Glomerular endothelial cell (primary cell): ENCODE measurements at places on chromosomes 11 and 22. TPM values are rescaled to one million over a fixed set of nuclear protein-coding genes. Genes with fewer than 3 reads are reported as not detected.

Gene KCNK4
- total RNA-seq, result not detected in 2 replicates

Gene PLAAT3
- total RNA-seq, result 21.7 and 44.8 TPM in 2 replicates

DNA sequence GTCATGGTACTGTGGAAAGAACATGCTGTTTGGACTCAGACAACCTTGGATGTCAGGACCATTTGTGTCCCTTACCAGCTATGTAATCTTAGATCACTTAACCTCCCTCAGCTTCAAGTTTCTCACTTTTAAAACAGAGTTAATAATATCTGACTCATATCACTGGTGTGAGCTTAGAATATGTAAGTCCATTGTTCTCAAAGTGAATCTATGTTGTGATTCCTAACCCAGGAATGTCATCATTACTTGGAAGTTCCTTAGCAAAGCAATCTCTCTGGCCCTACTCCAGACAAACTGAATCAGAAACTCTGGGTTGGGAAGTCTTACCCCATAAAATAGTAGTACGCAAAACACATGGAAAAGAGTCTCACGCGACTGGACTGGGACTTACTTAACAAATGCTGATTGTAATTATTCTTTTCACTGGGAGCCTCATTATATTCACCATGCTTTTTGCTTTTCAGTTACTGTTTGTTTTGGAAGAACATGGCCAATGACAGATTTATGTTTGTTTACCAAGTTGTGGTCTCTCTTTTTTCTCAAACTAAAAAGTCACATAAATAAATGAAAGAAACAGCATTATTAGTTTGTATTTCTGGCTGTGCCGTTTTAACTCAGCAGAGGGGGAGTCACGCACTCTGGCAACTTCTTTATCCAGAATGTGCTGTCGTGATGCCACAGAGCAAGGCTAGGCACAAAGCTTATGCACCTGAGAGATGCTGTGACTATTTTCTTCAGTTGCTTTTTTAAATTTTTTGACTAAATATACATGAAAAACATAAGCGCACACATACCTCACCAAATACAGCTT is 217.7 kb upstream of the CTSC start:
- DNase-seq, result peak; percentile 100

DNA sequence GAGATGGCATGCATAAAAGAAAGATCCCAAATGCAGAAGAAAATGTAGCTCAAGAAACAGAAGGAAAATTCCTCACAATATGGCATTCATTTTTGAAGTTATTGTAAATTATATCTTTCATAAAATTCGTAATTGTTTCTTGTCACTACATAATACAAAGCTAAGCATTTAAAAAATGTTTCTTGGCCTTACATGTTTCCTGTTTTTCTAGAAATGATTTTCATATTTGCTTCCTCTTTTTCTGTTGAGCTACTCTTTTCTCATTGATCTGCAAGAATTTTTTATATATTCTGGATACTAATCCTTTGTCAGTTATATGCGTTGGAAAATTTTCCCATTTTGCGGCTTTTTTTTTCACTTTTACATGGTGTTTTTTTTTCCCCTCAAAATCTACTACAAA is 48.0 kb downstream of the ENTHD1 start:
- DNase-seq, result no peak

Gene GVQW3
- 0.53 and 1.3 TPM in 2 replicates for total RNA-seq

Gene HYOU1
- 144 and 195 TPM in 2 replicates for total RNA-seq

Gene SCGB1D1
- total RNA-seq, result not detected in 2 replicates

- DNase-seq, result no peak
Measured at GRCh38 chr22:23098718-23099530, 28.6 kb downstream of the GNAZ start.

DNA sequence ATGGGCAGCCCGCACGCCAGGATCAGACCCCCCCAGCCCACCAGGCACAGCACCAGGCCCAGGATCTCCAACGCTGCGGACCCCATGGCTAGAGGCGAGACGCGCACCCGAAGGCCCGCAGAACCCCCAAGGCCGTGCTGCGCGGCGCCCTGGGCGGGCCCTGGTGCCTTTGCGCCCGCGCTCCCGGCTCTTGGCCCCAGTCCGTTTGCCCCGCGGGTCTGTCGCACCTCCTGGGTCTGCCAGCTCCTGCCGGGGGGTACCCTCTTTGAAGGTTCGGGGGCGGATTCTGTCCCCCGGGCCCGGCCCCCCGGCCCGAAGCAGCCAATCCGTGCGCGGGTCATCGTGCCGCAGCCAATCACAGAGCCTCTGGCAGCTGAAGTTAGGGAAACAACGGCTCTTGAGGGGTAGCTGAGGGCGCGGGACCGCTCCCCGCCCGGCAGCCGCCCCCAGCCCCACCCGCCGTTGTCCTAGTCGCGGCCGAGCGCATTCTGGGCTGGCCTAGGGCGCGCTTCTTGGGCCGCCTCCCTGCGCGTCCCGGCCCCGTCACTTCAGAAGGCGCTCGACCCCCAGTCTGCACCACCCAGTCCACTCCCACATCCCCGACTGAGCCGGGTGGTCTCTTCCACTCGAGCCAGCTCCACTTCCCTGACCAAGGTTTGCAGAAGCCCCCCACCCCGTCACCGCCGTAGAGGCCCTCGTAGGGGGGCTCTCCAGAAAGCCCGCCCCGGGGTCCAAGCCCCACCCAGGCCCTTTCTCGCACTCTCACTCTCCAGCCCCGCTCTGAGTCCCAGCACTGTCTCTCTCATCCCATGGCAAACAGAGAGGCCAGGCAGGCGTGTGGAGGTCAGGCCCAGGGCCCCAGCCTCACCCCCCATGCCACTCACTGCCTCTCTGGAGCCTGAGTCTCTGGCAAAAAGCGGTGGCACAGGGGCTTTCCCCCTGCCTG is at the start of gene CLDN5:
CLDN5 (minus strand) TSS at position 241 of the 946 bp plus-strand sequence; CDS start at position 86, 155 bp downstream.
- no peak for DNase-seq

DNA sequence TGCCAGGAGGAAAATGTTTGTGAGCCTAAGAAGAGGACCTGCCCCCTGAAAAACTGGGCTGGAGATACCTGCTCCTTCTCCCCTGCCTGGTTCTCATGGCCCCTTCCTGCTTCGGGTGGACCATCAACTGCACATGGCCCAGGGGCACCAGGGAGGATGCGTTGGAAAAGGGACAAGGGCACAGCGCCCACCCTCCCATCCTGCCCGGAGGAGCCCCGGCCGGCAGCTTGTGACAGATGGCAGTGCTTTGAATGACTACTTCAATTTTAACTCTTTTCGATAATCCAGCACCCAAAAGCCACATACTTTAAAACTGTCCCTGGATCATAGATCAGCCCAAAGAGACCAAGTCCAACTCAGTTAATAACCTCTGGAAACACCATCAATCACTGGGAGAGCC is 135.8 kb upstream of the NECTIN1 start:
- DNase-seq, result no peak

DNA sequence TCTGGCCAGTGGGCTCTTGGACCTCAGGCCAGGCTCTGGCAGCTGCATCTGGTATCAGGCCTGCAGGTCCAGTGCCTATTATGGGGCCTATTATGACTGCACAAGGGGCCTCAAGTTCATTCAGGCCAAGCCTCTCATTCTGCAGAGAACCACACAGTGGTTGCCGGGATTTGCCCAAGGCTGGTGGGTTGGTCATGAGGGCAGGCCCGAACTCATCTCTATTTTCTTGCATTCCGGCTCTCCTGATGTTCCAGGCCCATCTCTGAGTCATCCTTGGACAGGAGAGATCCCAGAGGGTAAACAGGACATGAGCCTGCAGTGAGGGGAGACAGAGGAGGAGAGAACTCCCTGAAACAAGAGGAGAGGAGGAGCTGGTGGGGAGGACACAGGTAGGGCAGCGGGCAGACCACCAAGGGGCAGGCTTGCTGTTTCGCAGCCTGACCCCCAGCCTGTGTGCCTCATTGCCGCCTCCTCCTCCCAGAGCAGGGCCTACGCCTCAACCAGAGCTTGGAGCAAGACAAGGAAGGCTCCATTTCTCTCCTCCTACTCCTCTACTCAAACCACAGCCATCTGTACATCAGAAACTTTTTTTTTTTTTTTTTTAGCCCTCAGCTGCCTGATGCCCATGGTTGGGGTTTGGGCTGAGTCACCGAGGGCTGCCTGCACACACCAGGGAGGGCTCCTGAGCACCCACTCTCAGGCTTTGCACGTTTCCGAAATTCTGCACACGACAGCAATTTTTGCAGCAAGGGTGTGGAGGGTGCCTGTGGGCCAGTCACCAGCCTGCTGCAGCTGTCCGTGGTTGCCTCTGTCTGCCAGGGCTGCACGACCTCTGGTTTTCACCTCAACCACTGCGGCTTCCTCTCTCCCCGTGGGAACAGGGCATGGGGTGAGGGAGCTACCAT is 12.7 kb upstream of the TREH start:
- no peak for DNase-seq

DNA sequence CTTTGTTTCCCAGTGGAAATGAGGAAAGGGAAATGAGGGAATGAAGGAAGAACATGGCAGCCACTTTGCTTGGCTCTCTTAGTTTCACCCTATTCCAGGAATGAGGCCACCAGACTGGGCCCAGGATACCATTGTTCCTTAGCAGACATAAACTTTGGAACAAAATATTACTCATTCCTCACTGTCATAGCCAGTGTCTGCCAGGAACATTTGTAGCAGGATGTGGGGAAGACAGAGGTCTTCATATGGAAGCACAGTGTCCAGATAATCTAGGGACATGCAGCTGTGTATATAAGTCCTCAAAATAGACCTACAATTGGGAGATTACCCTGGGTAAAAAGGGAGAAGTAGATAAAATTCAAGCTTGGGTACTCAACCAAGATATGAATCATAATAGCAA is 15.2 kb upstream of the FUT4 start:
- no peak for DNase-seq

- DNase-seq, result no peak
Measured at GRCh38 chr11:107961480-107961879, 33.2 kb downstream of the RAB39A start.

- no peak for DNase-seq
Measured at GRCh38 chr11:122209619-122210366, 93.8 kb upstream of the BLID start.

GRCh38 chr22:41833369-41834004 is 582 bp downstream of the SREBF2 start:
- DNase-seq, result no peak

DNA sequence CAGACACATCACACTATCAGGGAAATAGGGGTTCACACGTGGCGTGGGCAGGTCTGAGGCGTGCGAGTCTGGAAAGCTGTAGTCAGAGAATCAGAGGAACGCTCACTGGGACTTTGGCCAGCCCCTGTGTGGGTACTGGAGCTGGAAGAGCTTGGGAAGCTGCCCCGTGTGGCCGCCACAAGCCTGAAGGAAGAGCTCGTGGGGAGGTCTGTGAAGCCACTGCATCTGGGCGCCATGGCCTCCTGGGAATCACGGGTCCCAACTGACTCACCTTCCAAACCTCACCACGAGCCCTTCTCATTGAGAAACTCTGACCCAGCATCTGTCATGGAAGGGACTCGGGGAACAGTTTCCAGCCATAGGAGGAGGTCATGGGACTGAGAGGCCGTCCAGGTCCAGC is 5.9 kb upstream of the MRGPRF start:
- no peak for DNase-seq

GRCh38 chr11:47977623-47978022 is 2.7 kb upstream of the PTPRJ start:
- no peak for DNase-seq

DNA sequence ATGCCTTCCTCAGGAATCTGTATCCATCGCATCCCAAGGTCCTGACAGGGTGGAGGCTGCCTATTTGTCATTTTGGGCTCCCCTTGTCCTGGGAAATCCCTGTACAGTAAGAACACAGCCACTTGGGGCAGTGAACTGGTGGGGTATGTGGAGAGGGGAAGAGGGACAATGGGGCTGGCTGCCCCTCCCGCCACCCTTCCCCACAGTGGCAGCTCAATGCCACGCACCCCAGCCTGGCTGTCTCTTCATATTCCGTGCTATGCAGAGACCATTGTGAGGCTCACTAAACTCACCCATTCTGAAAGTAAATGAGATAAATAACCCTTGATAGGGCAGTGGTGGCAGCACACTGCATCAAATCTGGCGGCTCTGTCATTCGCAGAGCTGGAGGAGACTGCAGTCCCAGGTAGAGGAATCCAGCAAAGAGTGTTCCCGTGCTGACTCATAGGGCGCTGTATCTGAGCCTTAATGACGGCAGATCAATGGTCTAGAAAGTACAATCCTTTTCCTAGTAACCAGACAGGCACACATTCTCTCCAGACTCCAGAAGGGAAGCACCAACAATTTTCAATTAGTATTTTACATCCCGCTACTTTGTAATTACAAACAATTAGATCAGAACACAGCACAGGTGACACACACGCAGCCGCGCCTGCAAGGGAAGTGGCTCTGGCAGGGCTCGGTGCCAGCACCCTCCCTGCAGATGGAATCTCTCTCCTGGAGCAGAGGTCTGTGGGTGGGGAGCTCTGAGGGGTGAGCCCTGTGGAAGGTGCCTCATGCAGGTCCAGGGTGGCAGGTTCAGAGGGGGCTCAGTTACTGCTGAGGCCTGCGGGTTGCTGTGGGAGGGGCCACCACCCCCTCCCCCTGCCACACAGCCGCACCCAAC is 167.9 kb upstream of the B3GAT1 start:
- DNase-seq, result no peak

DNA sequence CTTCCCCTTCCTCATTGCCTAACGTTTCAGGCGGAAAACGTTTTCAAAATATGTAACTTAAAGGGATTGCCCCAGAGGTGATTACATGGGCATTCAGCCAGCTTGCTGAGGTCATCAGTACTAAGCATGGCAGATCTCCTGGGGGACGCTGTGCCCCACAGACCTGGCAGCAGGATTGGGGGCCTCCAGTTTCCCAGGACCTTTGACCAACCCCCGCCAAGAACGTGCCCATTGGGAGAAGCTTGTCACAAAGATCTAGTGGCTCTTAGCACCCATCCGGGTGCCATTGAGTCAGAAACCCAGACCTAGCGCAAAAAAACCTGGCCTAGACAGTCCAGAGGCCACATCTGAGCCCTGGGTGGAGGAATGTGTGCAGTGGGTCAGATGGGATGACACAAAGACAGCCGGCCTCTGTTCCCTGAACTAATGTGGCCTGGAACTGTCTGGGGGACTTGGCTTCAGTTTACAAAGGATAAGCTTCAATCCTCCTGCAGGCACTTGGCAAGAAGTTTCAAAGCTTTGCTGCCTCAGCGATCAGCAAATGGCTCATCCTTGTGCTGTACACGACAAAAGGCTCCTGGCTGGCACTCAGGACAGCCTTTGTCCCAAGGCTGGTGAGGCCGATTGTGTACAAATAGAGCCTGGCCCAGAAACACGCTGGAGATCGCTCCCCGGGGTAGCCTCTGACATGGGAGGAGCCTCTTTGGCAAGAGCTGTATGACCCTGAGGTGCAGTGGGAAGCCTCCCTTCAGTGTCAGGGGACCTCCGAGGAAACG is 9.5 kb downstream of the C1QTNF6 start:
- no peak for DNase-seq

DNA sequence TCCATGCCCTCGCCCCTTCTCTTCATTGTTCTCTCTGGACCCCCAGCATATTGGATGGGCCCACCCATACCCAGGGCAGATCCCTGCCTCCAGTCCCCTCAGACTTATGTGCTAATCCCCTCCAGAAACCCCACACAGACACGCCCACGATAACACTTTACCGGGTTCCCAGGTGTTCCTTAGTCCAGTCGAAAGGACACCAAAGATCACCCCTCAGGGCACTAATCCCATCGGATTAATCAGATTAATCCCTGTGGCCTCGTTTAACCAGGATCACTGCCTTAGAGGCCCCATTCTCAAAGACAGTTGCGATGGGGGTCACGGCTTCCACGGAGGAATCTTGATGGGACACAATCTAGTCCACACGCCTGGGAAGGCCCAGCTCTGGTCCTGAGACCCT is 80.8 kb downstream of the SHANK2 start:
- DNase-seq, result no peak

GRCh38 chr22:47202819-47203553 is 440.5 kb downstream of the TBC1D22A start:
- no peak for DNase-seq
